Osteoblast (primary cell): ENCODE measurements at places on chromosomes 4 and X. TPM values are rescaled to one million over a fixed set of nuclear protein-coding genes. Genes with fewer than 3 reads are reported as not detected.

DNA sequence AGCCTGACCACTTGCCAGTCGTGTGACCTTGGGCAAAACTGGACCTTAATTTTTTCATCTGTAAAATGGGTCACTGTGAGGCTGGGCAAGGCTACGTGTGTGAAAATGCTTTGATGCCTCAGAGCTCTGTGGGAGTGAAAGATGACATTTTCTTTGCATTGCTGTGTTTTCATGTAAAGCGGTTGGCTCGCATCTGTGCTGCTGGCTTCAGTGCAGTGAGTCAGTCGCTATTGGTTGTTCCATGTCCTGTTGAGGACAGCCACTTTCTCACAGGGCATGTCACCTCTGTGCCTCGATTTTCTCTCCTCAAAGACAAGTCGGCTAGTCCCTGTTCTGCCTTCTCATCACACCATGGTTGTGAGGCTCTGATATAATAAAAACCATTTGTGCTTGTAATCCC is 4.4 kb downstream of the MTMR1 start:
- H3K36me3 ChIP-seq: peaks cover 3% of the 10 kb centered on the region
- no peak overlapping the region for H3K4me3 ChIP-seq
- H3K4me1 ChIP-seq: peaks cover 9% of the 10 kb centered on the region
- H3K27ac ChIP-seq: no peak overlapping the region
- no peaks in the 10 kb centered on the region for H3K27me3 ChIP-seq

DNA sequence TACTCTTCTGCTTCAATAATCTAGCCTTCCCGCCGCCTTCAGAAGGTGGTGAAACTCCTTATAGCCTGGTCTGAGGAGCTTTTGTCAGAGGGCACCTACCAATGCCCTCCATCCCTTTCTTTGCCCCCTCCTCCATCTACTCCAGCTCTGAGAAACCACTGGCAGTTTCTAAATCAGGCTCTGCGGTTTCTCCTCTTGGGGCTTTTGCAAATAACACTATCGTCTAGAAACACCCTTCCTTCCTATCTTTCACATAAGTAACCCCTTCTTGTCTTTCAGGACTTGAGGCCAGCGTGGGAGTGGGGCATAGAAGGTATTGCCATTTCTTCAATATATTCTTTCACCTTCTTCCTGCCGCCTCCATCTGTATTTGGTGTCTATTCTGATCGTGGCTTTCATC is 1.2 kb upstream of the EFHC2 start:
- no peak overlapping the region for H3K27ac ChIP-seq
- H3K4me3 ChIP-seq: peak overlapping the region; percentile 68
- no peaks in the 10 kb centered on the region for H3K36me3 ChIP-seq

GRCh38 chr4:41963105-41963504 is 18.5 kb upstream of the DCAF4L1 start:
- no peaks in the 10 kb centered on the region for H3K36me3 ChIP-seq
- no peak overlapping the region for H3K4me3 ChIP-seq
- H3K27ac ChIP-seq: no peak overlapping the region
- no peaks in the 10 kb centered on the region for H3K27me3 ChIP-seq
- peak; percentile 31 for DNase-seq

- H3K27ac ChIP-seq: no peak overlapping the region
- no peak for DNase-seq
- no peaks in the 10 kb centered on the region for H3K36me3 ChIP-seq
These were observed 153.2 kb upstream of the PRDX4 start for GRCh38 chrX:23514082-23514481.

DNA sequence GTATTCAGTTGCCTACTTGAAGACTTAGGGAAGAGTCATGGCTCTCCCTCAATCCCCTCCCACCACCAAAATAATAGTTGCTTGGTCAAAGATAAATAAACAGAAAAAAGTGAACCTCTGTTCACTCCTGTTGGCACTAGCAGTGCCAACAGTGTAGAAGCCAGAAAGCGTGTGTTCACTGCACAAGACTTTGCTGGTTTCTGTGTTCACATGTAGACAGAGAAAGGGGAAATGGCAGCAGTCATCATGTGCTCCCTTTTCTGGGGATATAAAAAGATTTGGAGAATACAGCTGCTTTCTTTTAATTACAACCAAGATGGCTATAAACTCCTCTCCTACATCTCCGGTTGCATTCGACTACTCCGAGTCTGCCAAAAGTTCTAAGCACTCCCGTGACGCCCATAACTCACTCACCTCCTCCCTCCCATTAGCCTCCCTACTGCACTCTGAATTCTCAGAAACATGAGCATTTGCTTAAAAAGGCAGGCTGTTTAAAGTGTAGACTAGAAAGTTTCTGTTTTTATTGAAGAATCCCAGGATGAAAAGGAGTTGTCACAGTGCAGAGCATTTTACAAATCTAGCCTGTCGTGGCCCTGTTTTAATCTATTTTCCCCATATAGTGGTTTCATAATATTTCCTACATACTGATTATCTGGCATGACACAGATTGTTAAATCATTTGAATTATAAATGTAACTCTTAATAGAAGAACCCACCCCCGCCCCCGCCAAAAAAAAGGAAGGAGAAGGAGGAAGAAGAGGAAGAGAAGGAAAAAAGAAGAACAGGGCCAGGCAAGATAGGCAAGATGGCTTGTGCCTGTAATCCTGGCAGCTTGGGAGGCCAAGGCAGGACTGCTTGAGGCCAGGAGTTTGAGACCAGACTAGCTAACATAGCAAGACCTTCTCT is 16.7 kb downstream of the LGI2 start:
- no peak overlapping the region for H3K4me3 ChIP-seq
- H3K36me3 ChIP-seq: no peaks in the 10 kb centered on the region
- H3K27me3 ChIP-seq: peaks cover 12% of the 10 kb centered on the region
- H3K4me1 ChIP-seq: no peaks in the 10 kb centered on the region
- no peak for DNase-seq

DNA sequence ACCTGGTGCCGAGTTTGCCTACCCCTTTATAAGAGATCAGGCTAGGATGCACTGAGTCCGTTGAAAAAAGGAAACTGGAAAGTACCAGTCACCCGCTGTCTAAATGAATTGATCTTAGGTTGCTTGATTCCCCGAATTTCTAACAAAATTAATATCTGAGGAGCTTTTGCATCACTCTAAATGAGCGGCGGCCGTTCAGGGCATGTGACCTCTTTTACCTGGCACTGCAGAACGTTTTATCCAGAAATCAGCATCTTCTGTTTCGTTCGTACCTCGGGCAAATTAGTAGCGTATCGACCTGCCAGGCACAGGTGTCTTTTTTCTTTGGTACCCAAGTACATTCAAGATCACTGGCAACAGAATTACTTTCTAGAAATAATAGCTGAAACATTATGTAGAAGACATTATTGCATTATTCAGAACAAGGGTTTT is 876 bp downstream of the KLHL2 start:
- H3K27ac ChIP-seq: no peak overlapping the region
- peaks cover 21% of the 10 kb centered on the region for H3K4me1 ChIP-seq
- H3K27me3 ChIP-seq: no peaks in the 10 kb centered on the region
- DNase-seq: peak; percentile 89
- H3K36me3 ChIP-seq: no peaks in the 10 kb centered on the region
- H3K4me3 ChIP-seq: peak overlapping the region; percentile 88

- H3K36me3 ChIP-seq: no peaks in the 10 kb centered on the region
- no peaks in the 10 kb centered on the region for H3K27me3 ChIP-seq
- no peak overlapping the region for H3K4me3 ChIP-seq
These were observed 126.7 kb downstream of the DHRSX start for GRCh38 chrX:2374086-2374485.

- no peak overlapping the region for H3K4me3 ChIP-seq
These were observed 103.3 kb upstream of the TSPAN7 start for GRCh38 chrX:38458071-38458470.

DNA sequence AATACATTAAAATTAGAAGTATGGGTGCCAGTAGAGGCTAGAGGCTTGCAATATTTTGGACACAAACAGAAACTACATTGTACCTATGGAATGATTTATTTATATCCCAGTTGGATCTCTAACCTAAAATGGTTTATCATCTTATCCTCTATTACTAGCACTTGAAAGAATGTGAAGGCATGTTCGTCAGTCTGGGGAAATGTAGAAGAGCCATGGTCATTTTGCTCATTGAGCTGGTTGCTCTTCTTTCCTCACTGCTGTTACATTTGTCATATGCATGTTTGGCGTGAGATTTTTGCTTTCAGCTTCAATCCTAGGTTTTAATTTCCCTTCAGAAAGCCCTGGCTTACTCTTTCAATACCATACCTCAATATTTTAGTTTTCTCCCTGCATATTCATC is 82.4 kb upstream of the MYOZ2 start:
- H3K27ac ChIP-seq: no peak overlapping the region
- H3K27me3 ChIP-seq: no peaks in the 10 kb centered on the region
- peak; percentile 17 for DNase-seq
- no peaks in the 10 kb centered on the region for H3K36me3 ChIP-seq
- no peak overlapping the region for H3K4me3 ChIP-seq

DNA sequence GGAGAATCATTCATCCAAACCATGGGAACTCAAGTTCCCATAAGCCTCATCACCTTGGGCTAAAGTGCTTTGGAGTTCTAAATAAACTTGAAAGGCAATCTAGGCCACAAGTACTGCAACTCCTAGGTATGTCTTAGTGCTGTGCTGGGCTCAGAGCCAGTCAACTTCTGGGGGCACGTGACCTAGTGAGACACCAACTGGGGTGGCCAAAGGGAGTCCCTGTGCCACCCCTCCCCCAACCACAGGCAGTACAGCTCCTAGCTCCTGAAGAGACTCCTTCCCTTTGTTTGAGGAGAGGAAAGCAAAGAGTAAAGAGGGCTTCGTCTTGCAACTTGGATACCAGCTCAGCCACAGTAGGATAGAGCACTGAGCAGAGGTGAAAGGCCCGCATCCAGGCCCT is 154.2 kb upstream of the IL1RAPL2 start:
- H3K4me1 ChIP-seq: no peaks in the 10 kb centered on the region
- DNase-seq: no peak
- H3K27me3 ChIP-seq: no peaks in the 10 kb centered on the region
- no peaks in the 10 kb centered on the region for H3K36me3 ChIP-seq

The FOXR2 gene
- total RNA-seq: not detected in 2 replicates

The GPR82 gene
- total RNA-seq: not detected in 2 replicates

The GPR101 gene
- total RNA-seq: not detected in 2 replicates

The RPS6KA6 gene
- total RNA-seq: 3.5 and 4.0 TPM in 2 replicates

The RIPPLY1 gene
- not detected in 2 replicates for total RNA-seq

The SULT1E1 gene
- total RNA-seq: not detected in 2 replicates

The MAP7D3 gene
- 19.2 and 23.6 TPM in 2 replicates for total RNA-seq

The COL4A6 gene
- total RNA-seq: not detected in 2 replicates

The SHROOM4 gene
- total RNA-seq: 1.8 and 2.2 TPM in 2 replicates
